CD4-positive, alpha-beta T cell treated with Interferon alpha-2 for 1 hour (primary cell): ENCODE measurements at places on chromosomes 7 and 10.

DNA sequence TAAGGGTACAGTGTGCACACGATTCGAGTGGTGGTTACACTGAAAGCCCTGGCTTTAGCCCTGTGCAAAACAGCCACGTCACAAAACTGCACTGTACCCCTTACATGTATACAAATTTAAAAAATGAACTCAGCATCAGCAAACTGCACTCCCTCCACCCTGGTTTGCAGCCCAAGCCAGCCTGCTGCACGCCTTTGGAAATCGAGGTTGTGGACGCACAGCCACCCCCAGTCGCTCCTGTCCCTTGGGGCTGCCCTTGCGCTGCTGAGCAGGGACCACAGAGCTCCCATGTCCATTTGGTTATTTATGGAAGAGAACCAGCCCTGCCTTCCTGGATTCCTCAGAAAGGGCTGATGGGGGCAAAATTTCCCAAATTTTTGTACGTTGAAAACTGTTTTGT lies 98.8 kb downstream of the INPP5A start:
- DNase-seq, result no peak

- DNase-seq, result no peak
Measured at GRCh38 chr7:134191876-134192275, 64.7 kb downstream of the LRGUK start.

- no peak for DNase-seq
Measured at GRCh38 chr10:110003524-110003885, 4.3 kb upstream of the ADD3 start.

- no peak for DNase-seq
Measured at GRCh38 chr10:7161484-7162250, 249.2 kb downstream of the SFMBT2 start.

DNA sequence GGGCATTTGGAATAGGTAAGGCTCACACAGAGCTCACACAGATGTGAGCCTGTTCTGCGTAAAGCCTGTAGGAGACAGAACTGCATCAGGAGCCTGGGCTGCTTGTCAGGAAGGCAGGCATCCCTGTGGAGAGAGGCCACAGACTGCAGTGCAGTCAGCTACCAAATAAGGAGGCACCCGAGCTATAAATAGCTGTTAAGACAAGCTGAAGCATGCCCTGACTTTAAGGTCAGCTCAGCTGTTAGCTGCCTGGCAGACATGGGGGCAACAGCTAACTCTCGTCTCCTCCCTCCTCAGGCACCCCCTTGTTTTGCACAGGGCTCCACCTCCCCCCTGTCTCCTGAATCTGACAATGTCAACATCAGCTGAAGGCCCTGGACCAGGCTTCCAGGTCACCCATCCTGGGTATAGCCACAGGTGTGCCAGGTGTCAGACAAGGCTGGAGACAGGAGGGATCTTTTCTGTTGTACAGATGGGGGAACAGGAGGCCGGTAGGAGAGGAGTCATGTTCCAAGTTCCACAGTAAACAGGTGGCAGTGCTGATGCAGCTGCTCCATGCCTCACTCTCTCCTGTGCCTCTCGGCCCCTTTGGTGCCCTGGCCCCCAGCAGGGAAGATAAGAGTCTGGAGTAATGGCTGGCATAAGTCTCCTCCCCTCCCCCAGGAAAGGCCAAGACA lies 27.6 kb upstream of the MKRN1 start:
- no peak for DNase-seq
